Activated T-cell treated with anti-CD3 and anti-CD28 coated beads for 24 hours (primary cell): ENCODE measurements at places on chromosomes 1 and 21.

GRCh38 chr1:175373786-175374623 lies 181.4 kb upstream of the KIAA0040 start:
- DNase-seq, result no peak

- DNase-seq, result no peak
Observed at GRCh38 chr1:233582439-233582838, 31.5 kb upstream of the KCNK1 start.

DNA sequence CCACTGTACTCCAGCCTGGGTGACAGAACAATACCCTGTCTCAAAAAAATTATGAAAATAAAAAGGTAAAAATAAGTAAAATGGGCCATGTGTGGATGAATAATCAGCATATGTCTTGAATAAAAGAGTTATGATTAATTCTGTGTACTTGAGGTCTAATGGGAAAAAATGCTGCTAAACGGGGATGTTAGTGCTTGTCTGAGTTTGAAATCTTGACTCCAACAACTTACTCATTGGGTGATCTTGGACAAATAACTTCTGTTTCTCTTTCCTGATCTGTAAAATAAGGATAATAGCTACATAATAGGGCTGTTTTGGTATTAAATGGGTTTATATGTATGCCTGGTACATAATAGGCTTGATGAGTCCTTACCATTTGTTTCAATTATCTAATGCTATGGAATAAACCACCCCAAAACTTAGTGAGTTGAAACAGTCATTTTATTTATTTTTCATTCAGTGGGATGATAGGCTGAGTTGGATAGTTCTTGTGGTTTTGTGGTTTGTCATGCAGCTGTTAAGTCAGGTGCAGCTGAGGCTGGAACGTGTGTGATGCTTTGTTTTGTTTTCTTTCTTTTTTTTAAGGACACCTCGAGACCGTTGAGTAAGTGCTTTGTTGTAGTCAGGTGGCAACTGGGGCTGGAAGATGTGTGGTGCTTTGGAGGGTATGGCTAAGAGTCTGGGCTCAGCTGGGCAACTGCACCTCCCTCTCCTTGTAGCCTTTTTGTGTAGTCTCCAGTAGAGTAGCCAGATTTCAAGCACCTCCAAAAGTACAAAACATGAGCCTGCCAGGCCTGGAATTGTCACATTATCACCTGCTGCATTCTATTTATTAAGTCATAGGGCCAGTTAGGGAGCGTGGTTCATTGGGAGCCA lies 4.9 kb downstream of the MDM4 start:
- DNase-seq, result peak; percentile 46

- no peak for DNase-seq
Observed at GRCh38 chr1:160309571-160309970, 24.6 kb upstream of the PEX19 start.

DNA sequence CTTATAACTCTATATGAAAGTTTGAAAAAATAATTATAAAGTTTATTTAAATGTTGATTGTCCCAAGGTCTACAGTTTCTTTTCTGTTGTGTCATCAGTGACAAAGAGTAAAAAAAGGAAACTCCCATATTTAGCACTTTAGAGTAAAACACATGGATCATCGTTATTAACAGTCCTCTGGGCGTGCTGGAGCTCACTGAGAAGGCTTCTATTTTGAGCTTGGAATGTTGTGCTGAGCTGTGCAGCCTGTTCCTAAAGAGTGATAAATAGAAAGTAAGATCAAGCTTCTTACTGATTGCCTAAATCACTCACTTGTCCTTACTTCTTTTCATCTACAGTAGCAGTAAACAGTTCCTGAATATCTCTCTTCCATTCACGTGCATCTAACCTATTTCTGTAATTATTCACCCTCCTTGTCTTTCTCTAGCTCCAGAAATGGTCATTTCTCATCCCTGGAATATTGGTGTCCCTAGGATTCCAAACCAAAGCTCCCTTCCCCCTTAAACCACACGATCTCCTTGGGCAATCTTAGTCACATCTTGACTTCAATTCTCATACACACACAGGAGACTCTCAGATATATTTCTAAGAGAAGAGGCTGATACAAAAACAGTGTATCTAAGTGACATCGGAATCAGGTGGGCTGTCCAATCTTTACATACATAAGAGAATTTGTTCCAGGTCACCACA lies 11.9 kb downstream of the GBP5 start:
- DNase-seq, result no peak

DNA sequence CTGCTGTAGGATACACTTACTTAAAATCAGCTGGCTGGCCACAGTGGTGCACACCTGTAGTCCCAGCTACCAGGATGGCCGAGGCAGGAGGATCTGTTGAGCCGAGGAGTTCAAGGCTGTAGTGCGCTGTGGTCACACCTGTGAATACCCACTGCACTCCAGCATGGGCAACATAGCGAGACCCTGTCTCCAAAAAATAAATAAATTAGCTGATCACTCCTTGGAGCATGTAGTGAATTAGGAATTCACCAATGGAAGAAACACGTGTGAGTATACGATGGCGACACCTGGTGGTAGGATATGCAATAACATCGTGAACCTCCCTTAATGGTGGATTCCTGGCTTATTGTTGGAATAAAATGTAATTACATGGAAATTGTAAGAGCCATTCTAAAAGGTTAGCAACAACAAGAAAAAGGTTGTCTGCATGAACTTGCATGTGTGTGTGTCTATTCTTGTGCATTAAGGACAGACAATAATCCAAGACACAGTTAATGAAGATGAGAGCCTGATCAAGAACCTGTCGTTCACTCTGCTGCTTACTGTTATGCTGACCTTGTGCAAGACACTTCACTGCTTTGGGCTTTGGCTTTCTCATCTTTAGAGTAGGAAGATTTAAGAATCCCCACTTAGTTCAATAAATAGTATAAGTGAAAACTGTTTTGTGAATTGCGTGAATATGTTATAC lies 38.6 kb upstream of the COX20 start:
- peak; percentile 30 for DNase-seq
